ENCODE measurements at places on chromosomes 1 and 21.

DNA sequence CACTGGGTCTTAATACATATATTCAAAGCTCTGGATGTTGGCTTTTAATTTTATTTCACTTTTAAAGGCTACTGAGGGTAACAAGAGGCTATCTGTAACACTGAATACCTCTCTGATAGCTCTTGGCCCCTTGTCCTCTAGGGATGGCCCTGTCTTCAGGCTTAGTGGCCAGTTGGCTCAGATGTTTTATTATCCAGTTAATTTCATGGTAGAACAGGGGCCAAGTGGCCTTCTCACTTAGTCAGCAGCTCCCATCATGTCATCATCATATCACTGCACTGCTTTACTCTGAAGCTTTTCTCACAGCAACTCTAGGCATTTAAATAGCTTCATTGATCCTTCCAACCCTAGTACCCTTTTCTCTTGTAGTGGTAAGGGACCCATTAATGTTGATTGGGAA is 40.2 kb upstream of the MACF1 start:
- no peak for DNase-seq

GRCh38 chr1:54299037-54299436 is 99.1 kb downstream of the MRPL37 start:
- DNase-seq: no peak

GRCh38 chr1:80659161-80659560 is 1141.6 kb upstream of the ADGRL2 start:
- DNase-seq: no peak

DNA sequence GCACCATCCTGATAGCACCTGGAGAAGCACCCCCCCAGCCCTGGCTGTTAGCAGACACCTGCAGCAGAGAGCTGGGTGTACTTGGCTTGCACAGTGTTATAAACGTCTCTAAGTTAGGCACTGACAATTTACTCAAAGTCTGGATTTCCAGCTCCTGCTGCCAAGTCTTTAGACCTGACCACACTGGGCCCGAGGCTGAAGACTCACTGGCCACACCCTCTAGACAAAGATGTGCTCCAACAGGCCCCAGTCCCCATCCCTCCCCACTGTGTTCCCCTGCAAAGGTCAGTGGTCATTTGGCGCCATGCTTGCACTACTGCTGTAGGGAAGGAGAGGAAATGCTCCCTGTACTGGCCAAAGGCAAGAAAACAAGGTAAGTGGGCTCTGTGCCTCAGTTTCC is 31.1 kb downstream of the PADI6 start:
- DNase-seq: no peak

DNA sequence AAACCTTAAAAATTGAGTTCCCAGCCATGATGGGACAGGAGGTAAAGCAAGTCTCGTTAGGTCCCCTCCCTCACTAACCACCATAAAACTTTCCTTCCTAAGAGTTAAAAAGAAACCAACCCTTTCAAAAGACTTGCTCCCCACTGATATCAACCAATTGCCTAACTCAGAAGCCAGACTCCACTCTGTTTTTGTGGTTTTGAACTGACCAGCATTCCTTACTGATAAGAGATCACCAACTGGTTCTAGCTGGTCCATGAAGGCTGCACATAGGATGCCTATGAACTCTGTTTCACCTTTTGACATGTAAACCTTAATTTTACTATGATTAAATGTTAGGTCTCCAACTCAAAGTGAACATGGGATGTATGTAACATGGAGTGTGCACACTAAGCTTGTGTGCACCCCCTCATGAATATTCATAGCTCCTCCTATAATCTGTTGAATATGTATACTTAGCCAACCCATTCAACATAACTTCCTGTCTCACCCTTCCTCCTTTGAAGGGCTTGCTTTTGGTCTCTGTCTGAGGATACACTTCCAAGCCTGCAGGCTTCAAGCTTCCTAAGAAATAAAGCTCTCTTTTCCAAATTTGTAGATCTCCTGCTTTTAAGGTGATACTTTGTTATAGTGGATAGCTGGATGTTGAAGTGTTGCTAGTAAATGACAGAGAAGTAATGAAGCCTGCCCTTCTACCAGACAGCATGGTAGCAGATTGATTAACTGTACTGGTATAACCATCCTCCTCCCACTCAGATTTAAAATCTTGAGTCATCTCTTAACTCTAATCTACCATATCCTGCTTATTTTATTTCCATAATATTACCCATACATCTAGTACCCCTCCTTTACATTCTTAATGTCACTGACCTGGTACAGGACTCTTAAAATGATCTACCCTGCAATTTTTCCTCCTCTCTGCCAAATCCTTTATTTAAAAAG is 95.6 kb downstream of the ZNF644 start:
- DNase-seq: no peak

DNA sequence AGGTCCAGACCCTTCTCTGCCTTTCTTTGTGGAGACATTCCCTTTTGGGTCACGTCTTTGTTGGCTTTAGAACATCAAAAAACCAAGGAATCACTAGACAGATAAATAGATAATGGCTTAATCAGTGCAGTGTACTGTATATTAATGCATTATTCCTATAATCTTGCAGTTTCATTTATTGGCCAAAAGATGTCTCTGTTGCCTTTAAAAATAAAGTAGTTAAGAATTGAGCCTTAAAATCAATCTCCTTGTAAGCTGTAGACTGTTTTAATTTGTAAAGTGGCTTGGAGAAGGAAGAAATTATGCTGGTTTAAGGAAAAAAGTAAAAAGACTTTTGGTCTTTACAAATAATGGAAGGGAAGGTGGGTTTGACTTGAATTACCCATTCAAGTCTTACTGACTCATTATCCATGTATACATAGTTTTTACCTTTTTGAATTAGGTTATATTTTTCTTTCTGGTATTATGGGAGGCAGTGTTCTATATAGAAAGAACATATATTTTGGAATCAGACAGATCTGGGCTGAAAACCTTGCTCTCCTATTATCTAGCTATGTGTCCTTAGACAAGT is 84.6 kb downstream of the VPS13D start:
- no peak for DNase-seq

- DNase-seq: no peak
Observed at GRCh38 chr1:47554901-47555300, 117.1 kb downstream of the FOXD2 start.

DNA sequence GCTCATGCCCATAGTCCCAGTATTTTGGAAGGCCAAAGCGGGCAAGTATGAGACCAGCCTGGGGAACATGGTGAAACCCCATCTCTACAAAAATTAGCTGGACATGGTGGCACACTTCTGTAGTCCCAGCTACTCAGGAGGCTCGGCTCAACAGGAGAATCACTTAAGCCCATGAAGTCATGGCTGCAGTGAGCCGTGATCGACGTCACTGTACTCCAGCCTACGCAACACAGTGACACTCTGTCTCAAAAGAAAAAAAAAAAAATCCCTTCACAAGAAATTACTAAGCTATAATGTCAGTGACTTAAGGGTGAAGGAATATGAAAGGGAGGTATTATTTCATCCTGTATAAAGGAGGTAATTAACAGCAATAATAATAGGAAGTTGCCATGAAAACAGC is 99.8 kb downstream of the ACBD6 start:
- DNase-seq: peak; percentile 8
